Vein endothelial cell (primary cell): ENCODE measurements at places on chromosomes 13 and 19. TPM values are rescaled to one million over a fixed set of nuclear protein-coding genes. Genes with fewer than 3 reads are reported as not detected.

GTF2F2 gene
- total RNA-seq = 21.9 and 22.1 TPM in 2 replicates

DIAPH3 gene
- 15.7 and 19.9 TPM in 2 replicates for total RNA-seq

PRTN3 gene
- total RNA-seq = not detected in 2 replicates

UNC13A gene
- under 0.01 and 0.19 TPM in 2 replicates for total RNA-seq

NKPD1 gene
- total RNA-seq = 0.65 TPM in 1 of 2 replicates, not detected in the other

ZNF799 gene
- 5.6 and 6.4 TPM in 2 replicates for total RNA-seq

NUDT15 gene
- 11.4 and 23.1 TPM in 2 replicates for total RNA-seq

OSCAR gene
- 0.19 TPM in 1 of 2 replicates, not detected in the other for total RNA-seq

ZNF610 gene
- 2.9 and 3.3 TPM in 2 replicates for total RNA-seq

PSG7 gene
- total RNA-seq = not detected in 2 replicates
